Globus pallidus (tissue), 1 donor: ENCODE measurements at places on chromosomes 2 and 18.

DNA sequence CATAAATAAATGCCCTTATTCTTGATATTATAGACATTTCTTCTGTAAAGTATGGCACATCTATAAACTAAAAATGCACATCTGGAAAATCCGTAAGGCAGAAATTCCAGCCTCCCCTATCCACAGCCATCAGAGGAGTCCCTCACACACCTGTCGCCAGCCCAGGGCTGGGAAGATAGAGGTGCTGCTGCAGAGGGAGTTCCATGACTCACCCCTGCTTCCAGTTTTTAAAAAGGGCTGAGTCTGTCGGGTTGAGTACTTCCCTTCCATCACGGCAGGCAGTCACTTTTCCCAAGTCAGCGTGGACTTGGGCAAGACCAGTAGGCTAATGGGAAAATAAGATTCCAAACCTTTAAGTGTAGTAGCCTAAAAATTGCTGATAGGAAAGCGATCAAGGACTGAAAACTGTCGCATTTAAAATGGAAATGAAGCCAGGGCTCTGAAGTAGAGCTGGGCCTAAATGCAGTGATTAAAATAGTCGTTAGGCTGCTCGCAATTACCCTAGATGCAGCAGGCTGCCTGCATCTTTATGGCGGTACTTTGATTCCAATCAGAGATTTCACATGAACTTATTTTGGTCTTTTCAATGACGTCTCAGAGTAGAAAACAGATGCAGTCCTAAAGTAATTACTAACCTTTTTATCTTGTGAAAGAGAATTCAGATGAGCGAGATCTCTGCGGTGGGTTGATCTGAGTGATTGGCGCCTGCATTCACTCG lies 280.5 kb downstream of the AGAP1 start:
- DNase-seq = no peak

DNA sequence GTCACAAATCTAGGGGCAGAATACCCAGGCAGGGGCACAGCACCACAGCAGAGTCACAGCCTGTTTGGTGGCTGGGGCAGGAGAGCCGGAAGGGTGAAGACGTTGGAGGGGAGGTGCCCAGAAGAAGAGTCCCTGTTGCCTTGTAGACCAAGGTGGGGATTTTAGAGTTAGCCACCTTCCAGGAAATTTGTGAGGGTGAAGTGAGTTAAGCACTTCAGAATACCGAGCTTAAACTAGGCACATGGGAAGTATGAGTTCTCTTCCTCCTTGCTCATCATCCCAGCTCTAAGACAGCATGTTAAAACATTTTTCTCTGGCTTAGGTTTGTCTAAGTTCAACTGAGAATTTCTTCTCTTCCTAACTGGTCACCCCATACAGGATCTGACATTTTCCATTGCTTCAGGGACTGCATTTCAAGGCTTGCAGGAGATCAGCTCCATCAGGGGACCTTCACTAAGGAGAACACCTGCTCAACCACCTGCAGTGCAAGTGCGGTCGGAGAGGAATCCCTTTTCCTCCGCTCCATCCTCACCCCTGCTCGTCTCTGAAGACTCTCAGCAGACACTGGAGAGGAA lies 26.5 kb upstream of the PHLPP1 start:
- DNase-seq = no peak

GRCh38 chr2:50782543-50782942 lies 249.4 kb downstream of the NRXN1 start:
- no peak for DNase-seq

DNA sequence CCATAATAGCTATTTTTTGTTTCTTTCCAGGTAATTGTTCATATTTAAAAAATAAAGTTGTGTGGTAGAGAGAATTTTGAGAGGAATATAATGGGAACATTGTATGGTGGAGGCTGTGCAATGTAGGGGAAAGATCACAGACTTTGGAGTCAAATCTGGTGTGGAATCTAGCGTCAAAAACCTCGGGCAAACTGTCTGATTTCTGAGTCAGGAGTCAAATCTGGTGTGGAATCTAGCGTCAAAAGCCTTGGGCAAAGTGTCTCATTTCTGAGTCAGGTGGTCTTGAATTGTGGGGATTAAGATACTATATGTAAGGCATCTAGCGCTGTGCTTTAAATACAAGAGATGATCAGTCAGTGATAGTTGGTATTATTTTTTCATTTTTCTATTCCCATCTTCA lies 5.1 kb downstream of the PTPN4 start:
- no peak for DNase-seq

GRCh38 chr2:168884975-168885374 lies 5.3 kb downstream of the SPC25 start:
- DNase-seq = no peak

GRCh38 chr2:35081001-35081621 lies 1274.5 kb upstream of the CRIM1 start:
- DNase-seq = no peak
